DMS 273 treated with DMSO at 0.1 percent for 48 hours (cell line): ENCODE measurements at places on chromosomes 3 and 15.

GRCh38 chr3:164479978-164480377 lies 598.3 kb downstream of the SI start:
- no peak for DNase-seq

GRCh38 chr15:35686347-35686746 lies 140.4 kb upstream of the DPH6 start:
- no peak for DNase-seq

DNA sequence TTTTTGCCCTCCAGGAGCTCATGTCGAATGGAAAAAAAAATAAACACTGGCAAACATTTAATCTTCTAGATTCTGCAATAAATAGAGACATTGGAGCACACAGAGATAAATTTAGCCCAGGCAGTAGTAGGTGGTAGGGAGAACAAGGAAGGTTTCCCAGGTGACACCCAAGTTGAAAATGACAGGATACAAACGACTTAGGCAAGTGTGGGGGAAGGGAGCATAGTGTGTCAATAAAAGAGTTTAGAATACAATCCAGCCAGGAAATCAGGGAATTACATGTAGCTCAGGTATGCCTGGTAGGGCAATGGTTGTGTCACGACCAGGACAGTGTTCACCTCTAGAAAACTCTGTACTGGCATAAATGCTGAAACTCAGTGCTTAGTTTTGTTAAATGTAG lies 364.6 kb upstream of the AGTR1 start:
- DNase-seq = no peak

DNA sequence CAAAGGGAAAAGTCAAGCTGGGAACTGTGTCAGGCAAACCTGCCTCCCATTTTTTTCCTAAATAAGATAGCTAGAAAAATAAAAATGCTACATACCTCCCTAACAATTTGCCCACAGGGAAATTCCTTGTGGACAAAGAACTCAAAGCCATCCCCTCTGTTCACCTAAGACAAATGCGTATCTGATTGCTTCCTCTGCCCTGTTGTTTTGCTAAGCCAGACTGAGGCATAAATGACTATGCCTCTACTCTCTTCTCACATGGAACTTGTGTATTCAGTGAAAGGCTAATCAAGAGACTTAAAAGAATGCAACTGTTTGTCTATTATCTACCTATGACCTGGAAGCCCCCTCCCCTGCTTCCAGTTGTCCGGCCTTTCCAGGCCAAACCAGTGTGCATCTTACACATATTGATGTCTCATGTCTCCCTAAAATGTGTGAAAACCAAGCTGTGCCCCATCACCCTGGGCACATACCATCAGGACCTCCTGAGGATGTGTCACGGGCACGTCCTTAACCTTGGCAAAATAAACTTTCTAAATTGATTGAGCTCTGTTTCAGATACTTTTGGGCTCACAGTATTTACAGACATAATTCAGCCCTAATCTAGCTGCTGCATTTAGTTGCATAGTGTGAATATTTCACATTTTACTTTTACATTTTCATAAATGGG lies 15.8 kb downstream of the CHD2 start:
- DNase-seq = no peak

DNA sequence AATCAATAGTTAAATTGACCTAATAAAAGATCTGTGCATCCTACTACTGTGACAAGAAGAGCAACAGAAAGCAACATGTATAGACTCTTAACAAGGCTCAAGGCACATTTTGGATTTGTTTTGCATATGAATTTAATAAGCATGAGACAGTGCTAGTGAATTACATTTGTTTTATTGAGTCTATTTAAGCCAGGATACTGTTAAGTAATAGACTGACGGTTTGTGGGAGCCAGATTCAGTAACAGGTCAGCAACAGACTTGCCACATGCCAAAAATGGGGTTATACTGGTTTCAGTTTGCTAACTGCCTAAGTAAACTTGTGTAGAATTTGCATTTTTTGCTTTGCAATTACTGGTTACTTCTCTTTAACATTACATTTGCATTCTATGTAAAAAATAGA lies 54.0 kb downstream of the MBNL1 start:
- DNase-seq = no peak

- no peak for DNase-seq
Measured at GRCh38 chr15:67266870-67267269, 12.3 kb downstream of the IQCH start.

- no peak for DNase-seq
Measured at GRCh38 chr3:57756528-57757401, 656 bp downstream of the SLMAP start.

DNA sequence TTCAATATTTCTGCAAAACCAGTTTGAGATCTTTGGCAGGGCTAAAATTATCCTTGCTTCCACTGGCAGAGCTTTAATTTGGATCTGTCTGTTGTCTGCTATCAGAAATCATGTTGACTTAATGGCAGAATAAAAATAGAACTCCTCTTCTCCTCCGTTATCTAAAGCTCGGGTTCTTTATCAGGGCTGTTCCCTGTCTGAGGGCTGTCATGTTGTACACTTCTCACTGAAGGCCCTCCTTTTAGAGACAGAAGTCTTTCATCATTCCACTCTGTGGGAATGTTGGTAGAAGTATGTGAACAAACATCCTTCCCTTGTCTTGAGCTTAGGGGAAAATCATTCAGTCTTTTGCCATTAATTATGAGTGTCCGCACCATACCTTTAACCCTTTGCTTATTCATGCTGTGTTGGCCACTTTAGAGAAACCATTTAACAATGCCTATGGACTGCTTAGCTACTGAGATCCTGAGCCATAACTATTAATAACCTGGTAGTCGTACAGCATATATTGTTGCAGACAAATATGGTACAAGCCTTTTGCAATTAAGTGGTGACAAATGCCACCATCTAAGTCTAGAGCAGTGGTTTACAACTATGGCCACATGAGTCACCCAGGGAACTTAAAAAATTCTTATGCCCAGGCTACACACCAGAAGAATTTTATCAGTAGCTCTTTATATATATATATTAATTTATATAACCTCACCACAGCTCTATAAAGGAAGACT lies 226.0 kb upstream of the TPM1 start:
- DNase-seq = no peak

DNA sequence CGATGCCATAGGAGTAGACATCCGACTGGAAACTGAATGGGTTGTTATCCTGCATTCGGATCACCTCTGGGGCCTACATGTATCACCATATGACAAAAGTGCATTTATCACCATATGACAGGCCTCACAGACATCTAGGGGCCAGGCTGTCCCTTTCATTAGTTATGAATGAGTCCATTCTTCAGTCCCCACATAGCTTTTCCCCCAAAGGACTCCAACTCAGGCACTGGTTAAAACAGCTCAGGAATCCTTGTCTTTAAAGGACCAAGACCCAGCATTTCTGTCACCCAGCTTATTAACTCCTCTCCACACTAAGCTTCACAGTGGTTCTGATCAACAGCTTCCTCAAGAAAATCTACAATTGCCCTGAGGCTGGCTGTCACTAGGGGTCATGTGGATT lies 28.3 kb downstream of the MKRN2 start:
- DNase-seq = no peak

- DNase-seq = no peak
Measured at GRCh38 chr3:48636149-48636655, 941 bp upstream of the SLC26A6 start.

GRCh38 chr3:117404141-117404540 lies 694.6 kb downstream of the TUSC7 start:
- DNase-seq = no peak

- DNase-seq = no peak
Measured at GRCh38 chr3:85433319-85433718, 474.5 kb downstream of the CADM2 start.

GRCh38 chr3:121651684-121652083 lies 9.0 kb downstream of the HCLS1 start:
- no peak for DNase-seq

DNA sequence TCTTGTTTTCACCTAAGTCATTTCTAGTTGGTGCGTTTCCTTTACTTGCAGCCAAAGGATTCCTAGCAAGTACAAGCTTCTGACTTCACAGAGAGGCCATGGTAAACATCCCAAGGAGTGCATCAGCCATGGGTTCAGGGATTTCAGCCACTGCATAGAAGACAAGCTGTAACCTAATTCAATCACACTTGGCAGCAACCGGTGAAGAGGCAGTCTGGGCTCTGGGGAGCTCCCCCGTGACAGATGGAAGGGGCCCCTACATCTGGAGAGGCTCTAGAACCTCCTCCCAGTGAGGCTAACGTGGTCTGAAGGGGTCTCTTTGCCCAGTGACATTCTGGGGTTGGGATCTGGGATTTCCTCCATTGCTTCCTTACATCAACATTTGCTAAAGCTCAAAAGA lies 8.4 kb upstream of the SNRPA1 start:
- no peak for DNase-seq

GRCh38 chr3:45554006-45554666 lies 40.4 kb upstream of the LIMD1 start:
- DNase-seq = peak; percentile 64

DNA sequence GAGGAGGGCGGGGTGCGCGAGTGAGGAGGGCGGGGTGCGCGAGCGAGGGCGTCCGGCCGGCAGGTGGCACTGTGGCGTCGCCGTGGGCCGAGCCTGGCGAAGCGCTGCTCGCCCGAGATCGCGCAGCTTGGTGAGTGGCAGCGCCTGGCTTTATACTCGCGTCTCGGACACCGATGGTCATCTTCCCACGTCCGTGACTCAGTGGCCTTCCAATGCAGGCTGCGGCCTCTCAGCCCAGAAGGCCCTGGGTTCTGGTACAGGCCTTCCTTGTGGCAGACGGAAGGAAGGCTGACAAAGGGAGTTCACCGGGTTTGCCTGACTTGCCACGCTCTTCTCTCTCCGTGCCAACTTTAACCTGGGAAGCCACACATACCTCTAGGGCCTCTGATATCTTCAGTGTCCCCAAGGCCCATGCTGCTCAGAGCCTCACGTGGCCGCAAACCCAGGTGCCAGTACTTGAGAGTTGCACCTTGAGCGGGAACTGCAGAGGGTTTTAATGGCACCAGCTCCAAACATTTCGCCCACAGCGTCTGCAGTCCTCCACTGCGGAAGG lies 195.3 kb upstream of the LYSMD4 start:
- no peak for DNase-seq

DNA sequence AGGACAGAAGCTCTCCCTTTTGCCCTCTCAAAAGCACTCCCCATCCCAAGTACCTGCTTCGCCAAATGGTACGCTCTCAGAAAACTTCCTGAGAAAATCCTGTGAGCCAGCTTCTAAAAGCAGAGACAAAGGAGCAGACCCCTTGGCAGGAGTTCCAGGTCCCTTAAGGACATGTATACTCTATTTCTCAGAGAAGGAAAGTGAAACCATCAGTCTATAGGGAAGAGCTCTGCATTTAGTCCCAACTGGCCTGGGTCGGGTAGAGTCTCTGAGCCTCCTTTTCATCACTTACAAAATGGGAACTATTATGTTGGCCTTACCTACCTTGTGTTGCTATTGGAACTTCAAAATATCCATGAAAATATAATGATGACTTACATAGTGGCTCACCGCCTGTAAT lies 19.7 kb downstream of the DAPK2 start:
- no peak for DNase-seq

DNA sequence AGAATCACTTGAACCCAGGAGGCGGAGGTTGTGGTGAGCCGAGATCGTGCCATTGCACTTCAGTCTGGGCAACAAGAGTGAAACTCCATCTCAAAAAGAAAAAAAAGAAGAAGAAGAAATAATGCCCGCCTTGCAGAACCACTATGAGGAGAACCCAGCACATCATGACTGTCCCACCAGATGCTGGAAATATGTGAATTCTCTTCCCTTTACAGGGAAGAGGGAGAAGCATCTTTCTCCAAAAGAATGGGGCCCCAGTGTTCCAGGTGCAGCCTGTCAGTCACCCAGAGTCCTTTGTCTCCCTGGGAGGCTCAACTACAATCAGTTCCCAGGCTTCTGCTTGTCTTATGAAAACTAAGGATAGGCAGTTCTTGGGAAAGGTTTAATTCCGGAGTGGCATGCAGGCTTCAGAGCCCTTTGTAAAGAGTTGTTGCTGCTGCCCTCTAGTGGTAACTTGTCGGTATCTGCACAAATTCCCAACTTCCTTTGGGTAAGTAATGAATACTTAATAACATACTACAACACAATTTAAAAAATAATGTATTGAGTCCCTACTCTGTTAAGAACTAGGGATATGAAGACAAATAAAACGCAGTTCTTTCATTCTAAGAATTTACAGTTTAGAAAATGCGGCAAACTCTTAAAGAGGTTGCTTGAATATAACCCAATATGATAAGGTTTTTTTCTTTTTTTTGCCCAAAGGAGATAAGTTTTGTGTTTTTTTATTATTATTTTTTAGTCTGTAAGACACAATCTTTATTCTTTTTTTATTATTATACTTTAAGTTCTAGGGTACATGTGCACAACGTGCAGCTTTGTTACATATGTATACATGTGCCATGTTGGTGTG lies 18.6 kb upstream of the TICRR start:
- DNase-seq = peak; percentile 7

- no peak for DNase-seq
Measured at GRCh38 chr3:51946796-51947195, 4.6 kb downstream of the PARP3 start.

DNA sequence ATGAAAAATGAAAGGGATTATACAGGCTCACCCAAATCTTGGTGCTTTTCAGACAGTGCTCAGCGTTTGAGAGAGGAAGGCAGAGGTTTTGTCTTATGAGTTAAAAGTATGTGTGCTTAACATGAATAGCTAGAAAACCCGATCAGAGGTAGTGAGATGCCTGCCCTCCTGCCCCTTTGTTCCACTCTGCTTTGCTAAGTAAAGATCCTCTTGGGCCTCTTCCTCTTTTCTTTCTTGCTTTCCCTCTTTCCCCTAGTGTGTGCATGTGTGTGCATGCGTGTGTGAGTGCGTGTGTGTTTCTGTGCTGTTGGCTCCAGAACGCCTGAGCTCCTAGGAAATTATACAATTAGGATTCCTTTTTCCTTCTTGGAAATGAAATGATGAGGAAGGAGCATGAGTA lies 261.3 kb upstream of the NR2E3 start:
- DNase-seq = no peak

GRCh38 chr3:53227993-53228885 lies 27.6 kb downstream of the TKT start:
- DNase-seq = no peak

DNA sequence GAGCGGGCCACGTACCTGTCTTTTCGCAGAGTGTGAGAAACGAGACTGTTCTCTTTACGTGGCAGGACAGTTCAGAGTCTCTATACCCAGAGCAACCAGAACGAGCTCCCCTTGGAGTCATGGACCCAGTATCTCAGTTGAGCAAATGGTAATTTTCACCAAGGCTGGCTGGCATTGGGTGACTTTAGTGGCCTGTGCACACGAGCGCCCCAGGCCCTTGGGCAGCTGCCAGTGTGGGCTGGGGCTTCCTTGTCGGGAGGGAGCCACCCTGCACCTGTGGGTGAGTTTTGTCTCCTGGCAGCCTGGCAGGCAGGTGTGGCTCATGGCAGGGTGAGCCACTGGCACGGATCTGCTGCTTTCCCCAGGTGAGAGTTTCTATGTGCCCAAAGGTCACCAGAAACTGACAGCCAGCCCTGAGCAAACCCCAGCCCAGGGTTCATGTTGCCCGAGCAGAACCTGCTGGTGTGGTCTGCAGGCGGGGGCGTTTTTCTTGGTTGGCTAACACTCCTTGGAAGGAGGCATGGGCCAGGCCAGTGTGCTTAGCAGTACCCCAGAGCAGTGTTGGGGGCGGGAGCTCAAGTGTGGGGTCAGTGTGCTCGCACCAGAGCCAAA lies 135.0 kb downstream of the TJP1 start:
- DNase-seq = no peak
